Neural progenitor cell (in vitro differentiated cells): ENCODE measurements at places on chromosomes 6 and 20.

- no peak for DNase-seq
Measured at GRCh38 chr20:34042262-34042661, 48.6 kb downstream of the RALY start.

DNA sequence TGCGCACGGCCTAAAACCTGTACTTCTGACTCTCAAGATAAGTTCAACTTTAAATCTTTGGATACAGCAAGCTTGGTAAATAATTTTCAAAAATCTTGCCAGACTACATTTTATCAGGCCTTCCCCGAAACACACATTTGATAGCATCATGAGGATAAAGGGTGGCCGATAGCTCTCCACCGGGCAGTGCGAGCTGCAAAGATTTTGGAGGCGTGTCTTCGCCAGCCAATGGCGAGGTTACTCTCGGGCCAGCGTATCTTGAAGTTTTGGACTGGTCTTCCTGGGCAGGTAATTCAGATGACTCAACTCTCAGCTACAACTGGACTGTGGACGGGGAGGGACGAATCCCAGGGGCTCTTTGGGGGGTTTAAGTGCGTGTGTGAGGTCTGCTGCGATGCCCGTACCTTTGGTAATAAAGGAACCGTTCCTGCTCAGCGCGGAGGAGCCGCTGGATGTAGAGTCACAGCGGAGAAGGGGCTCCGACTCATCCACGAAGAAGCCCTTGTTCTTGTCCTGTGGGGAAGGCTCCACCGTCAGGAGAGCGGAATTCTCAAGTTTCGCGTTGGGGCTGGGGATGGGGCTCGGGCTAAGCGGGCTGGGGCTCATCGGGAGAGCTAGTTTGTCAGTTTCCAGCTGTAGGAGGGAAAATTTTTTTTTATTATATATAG is 75.3 kb downstream of the TNFRSF21 start:
- DNase-seq: no peak

- no peak for DNase-seq
Measured at GRCh38 chr6:167351656-167352345, 26.9 kb downstream of the TTLL2 start.

DNA sequence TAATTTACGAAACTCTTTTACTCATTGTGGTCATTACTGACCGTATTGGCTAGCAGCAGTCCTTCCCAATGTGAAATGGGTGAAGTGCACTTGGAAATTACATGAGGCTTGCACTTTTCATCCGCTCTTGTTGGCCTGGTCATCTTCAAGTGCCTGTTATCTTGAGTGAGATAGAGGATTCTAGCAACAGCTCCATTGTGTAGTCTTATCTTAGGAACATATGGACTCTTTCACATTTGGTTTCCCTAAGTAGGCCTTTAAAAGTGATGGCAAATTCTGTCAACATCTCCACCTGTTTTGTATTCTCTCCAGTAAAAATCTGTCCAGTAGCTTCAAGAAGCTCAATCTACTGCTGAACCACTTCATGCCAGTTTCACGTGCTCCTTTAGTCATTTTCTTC is 114.8 kb upstream of the MARCKS start:
- no peak for DNase-seq

GRCh38 chr6:14848019-14848418 is 397.9 kb upstream of the JARID2 start:
- no peak for DNase-seq

- peak; percentile 89 for DNase-seq
Measured at GRCh38 chr6:146598772-146599405, at the start of gene ADGB. ADGB (plus strand) TSS chr6:146598972; CDS start chr6:146599041, 69 bp downstream.

- no peak for DNase-seq
Measured at GRCh38 chr6:35370785-35371493, 28.6 kb downstream of the PPARD start.

DNA sequence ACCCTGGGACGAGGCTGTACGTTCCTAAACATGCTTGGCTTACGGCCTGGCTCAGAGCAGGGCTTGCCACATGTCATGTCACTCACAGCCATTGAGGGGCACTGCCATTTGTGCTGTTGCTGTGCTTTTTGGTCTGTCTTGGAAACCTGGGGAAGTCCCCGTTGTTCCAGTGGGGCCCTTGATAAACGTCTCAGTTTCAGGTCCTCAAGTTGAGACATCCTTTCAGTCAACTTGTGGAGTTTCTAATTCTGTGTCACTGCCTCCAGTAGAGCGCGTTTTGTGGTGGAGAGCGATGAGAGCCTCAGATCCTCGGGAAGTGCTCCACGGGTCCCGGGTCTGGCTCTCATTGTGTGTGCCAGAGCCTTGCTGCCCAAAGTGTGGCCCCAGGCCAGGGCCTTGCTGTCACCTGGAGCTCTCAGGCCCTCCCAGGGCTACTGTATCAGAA is 43.0 kb upstream of the CCR6 start:
- DNase-seq: no peak

- DNase-seq: no peak
Measured at GRCh38 chr6:2110504-2110903, 134.9 kb downstream of the GMDS start.

DNA sequence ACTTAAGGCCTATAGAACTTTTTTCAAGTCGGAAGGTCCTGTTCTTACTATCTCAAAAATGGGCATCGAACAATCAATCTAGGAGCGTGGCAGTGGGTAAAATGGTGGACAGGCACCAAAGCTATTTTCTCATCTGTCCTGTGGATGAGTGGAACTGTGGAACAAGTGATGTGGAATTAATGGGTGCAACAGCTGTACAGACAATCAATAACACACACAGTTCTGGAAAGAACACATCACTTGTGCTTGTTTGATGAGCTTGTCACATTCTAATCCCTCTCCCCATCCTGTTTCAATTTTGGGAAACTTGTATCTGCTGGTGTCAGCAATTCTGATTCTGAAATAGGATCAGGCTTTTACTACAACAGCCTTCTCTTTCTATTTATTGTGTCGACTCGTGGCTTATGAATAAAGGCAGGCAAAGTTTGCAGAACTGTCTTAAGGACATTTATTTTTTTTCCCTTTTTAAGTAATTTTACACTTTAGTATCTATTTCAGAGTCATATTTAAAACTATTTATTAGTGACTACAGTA is 11.5 kb downstream of the RBM24 start:
- no peak for DNase-seq

DNA sequence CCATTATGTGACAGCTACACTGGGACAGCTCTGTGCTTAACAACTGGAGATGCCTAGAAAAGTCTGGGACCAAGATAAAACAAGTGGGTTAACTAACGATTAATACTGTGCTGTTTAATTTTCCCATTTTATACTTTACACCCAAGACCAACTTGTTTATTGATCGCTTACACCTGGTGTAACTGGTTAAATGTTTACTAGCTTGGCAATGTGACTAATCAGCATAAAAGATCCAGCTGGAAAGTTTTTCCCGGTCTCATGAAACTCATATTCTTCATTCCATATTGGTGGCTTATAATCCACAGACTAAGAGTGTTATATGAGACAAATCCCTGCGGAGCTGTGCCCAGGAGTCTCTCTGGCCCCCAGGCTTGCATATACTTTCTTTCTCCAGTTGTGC is 101.7 kb upstream of the GJE1 start:
- DNase-seq: no peak

DNA sequence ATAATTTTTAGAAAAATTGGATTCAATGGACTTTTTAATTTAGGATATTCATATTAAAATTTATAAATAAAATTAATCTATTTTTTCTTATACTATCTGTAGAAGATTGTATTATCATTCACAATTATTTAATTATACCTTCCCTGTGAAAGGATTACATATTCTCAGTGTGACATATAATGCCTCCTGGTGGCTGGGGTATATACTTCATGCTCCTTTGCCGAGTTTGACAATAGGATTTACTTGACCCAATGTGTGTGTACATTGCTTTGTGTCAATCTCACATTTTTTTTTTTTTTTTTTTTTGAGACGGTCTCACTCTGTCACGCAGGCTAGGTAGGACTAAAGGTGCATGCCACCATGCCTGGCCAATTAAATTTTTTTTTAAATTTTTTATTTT is 230.0 kb upstream of the CHD6 start:
- no peak for DNase-seq

- DNase-seq: no peak
Measured at GRCh38 chr6:101879782-101880181, 486.3 kb downstream of the GRIK2 start.

DNA sequence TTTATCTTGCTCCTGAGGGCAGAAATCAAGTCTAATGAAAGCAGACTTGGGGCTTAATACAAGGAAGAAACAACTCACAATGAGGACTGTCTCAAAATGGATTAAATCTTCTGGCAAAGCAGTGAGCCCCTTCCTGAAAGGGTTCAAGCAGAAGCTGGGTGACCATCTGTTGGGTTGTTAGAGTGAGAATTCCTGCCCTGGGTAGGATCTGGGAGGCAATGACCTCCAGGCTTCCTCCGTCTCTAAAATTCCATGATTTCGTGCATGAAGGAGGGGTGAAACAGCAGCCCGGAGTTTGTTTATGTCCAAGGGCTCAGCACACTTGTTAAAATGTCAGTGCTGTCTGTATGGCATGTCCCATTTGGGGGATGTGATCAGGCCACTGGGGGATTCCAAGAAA is 64.0 kb upstream of the KCNK16 start:
- DNase-seq: no peak

- peak; percentile 60 for DNase-seq
Measured at GRCh38 chr20:42530855-42531448, 658.8 kb downstream of the PTPRT start.
